Activated CD4-positive, alpha-beta T cell treated with anti-CD3 and anti-CD28 coated beads, Interleukin-2, amount 10 ng/mL, durations not matched to agents 7 days and 5 days (primary cell): ENCODE measurements at places on chromosomes 11 and 22. TPM values are rescaled to one million over a fixed set of nuclear protein-coding genes. Genes with fewer than 3 reads are reported as not detected.

DNA sequence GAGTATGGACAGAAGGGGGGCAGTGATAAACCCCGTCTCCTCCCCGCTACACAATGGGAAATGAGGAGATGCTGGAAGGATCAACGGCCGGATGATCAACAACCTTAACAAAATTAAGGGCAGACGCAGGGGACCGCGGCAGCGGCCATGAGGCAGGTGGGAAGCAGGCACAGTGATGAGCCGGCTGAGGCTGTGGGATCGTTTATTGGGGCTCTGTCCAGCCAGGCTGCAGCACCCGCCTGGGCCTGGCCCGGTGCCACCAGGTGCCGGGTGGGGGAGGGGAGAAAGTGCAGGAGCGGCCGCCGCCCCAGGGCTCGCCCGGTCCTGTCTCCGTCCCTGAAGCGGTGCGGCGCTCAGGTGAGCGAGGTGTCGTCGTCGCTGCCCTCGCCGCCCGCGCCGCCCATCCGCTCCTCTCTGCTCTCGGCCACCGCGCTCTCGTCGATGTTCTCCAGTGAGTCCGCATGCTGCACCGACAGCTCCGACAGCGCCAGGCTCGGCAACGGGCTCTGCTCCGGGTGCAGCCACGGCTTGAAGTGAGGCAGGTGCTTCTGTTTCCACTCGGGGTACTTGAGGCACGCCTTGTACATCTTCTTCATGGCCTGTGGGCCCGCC lies 2.4 kb upstream of the ARAP1 start:
- no peak for DNase-seq

Gene VSIG2
- total RNA-seq = not detected

DNA sequence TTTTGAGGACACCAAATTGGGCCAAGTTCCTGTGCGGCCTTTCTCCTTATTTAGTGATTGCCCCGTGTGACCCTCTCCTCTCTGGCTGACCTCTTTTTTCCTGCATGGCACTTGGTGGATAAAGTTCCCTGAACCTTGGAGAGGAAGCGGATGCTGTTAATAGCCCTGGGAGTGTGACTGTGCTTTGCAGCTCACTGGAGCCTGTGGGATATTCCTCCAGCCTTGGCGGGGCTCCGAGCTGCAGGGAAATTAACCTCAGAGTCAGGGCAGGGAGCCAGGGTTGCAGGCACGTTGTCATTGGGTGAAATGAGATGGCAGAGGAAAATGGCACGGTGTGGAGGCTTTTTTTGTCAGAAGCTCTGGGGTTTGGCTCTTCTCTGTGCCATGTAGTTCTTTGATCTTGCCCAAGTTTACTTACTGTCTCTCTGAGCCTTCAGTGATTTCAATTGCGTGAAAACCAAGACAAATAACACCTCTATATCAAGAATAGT lies 965 bp downstream of the OR9Q1 start:
- DNase-seq = no peak

DNA sequence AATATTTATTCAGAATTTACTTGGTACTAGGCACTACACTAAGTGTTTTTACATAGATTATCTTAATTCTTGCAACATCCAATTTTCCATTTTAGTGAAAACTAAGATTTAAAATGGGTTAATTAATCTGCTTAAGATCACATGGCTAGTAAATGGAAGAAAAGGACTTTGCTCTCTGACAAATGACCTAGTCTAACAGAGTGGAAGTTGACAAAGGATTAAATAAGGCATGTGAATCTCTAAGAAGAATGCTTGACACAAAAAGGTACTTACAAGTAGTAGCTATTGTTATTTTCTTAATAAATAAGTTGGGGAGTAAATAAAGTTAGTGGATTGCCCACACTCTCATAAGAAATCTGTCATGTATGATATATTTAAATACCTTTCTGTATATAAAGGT lies 584.8 kb downstream of the DLG2 start:
- DNase-seq = no peak

DNA sequence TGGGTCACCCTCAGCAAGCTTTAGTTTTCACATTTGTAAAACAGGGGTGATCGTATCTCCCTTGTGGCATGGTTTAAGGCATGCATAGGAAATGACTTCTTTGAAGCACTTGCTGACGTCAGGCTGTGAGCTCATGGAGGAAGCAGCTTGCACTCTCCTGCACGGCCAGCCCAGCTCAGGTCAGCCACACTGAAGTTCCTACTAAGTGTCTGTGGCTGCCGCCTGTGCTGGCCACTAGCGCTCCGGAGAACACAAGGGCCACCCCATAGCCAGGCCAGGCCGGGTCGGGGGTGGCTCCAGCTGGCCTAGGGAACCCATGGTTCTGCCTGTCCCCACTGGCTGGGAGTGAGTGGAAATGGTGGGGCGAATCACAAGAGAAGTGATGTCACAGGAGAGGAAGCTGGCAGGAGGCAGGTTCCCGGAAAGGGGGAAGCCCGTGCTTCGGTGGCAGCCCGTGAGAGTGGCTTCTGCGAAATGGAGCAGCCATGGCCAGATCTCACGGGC lies 28.2 kb downstream of the KCTD17 start:
- DNase-seq = peak; percentile 92

- no peak for DNase-seq
Observed at GRCh38 chr11:72998676-72999075, 143.4 kb downstream of the FCHSD2 start.

GRCh38 chr11:18243783-18244362 lies 4.6 kb downstream of the SAA2 start:
- DNase-seq = peak; percentile 87

DNA sequence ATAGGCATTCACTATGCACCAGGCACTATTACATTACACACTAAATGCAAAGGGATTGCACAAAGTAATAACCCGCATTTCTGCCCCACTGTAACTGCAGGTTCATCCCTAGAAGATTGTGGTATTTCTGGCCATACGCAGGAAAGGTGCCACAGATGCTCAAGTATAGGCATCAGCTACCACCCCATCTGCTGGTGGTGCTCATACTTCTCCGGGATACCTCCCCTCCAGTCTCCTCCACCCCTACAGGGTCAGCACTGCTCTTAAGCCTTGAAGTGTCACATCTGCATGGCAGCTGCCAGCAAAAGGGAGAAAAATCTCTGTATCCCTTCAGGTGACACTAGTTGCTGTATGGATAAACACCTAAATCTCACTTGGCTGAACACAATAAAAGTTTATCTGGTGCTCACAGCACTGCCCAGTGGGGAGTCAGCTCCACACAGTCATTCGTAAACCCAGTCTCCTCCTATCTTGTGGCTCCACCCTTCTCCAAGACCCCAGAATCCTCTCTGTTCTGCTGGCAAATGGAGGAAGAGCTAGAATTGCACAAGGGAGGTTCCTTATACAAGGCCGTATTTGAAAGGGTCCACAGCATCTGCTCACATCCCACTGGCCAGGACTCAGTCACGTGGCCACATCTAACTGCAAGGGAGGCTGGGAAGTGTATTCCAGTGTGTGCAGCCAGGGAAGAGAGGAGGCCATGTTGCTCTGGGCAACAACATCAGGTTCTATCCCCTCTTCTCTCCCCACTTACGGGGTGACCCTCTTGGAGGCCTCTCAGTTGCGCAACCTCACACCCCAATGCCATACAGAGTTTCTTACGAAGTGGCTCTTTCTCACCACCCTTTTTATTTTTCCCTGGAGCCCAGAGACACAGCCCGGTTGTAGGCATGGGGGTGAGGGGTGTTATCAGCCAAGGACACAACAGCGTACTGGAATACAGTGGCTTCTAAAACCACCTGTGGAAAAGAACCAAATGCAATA lies 114.7 kb downstream of the BUD13 start:
- no peak for DNase-seq

DNA sequence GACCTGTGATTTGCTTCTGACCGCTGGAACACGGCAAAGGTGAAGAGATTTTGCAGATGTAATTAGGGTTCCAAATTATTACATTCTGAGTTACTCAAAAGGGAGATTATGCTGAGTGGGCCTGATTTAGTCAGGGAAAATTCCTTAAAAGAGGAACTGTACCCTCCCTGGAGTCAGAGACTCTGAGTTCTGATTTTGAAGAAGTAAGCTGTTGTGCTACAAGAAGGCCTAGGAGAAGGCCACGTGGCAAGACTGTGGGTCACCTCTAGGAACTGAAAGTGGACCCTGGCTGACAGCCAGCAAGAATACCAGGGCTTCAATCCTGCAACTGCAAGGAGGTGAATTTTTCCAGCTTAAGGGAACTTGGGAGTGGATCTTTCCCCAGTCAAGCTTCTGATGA lies 45.3 kb downstream of the CHRDL2 start:
- DNase-seq = no peak

Gene PDGFD
- not detected for total RNA-seq
